Ascending aorta (tissue), 2 donors: ENCODE measurements at places on chromosomes 5 and 9.

DNA sequence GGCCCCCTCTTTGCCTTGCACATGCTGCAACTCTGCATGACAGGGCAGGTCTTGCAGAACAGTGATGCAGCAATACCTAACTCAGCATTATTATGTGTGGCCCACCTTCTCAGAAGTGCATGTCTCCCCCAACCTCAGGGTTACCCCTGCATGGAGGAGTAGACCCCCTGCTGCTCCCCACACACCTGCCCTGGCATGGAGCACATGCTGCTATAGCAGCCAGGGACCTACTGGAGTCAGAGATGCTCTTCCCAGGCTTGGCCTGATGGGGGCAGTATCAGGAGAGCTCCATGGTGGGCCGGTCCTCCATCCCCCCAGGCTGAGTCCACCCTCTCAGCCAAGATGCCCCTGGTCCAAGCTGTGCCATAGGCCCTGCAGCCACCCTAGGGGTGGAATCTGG is 13.2 kb upstream of the BOD1 start:
- H3K27me3 ChIP-seq: no peaks in the 10 kb centered on the region
- DNase-seq: peak; percentile 58

GRCh38 chr5:170523142-170523551 is 19.3 kb downstream of the KCNIP1 start:
- H3K36me3 ChIP-seq: no peaks in the 10 kb centered on the region
- no peak for DNase-seq
- H3K4me3 ChIP-seq: no peak overlapping the region
- H3K4me1 ChIP-seq: no peaks in the 10 kb centered on the region
- H3K27me3 ChIP-seq: no peaks in the 10 kb centered on the region

DNA sequence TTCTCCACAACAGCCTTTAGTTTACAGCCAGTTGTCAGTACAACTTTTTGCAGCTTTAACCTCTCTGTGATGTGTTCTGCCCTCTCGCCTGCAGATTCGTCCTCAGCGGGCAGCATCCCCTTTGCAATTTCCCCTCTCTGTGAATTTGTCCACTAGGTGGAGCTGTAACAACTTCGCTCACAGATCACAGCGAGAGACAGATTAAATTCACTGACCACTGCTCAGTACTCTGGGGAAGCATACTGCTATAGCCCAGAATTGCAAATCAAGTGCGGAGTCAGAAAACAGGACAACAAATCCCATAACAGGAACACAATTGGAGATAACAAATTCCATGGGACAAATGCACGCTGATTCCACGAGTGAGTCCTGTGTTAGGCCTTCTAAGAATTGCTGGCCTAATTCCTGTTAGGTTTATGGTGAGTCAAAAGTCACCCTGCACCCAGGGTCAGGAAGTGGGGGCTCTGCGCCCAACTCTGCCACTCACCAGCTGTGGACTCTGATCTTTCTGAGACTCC is 2124.9 kb downstream of the MAT2B start:
- no peak overlapping the region for H3K27ac ChIP-seq
- DNase-seq: no peak

DNA sequence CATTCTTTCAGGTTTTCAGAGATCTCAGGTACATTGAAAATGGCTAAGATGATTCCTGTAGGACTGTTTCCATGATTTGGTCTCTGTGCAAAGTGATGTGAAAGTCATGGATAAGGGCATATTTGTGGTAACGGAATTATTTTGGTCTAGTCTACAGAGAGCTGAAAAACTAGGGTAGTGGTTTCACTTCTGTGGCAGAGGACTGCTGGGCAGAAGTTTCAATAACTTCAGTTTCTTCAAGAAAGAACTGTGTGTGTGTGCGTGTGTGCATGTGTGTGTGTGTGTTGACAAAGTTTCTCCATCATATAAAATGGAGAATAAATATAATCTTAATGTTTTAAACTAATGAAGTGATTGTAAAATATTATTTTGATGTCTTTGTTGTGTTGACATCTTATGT is 4.3 kb downstream of the CNOT8 start:
- H3K4me3 ChIP-seq: no peak overlapping the region
- DNase-seq: peak; percentile 8
- no peaks in the 10 kb centered on the region for H3K4me1 ChIP-seq
- H3K27me3 ChIP-seq: no peaks in the 10 kb centered on the region
- H3K36me3 ChIP-seq: peaks cover 28% of the 10 kb centered on the region

DNA sequence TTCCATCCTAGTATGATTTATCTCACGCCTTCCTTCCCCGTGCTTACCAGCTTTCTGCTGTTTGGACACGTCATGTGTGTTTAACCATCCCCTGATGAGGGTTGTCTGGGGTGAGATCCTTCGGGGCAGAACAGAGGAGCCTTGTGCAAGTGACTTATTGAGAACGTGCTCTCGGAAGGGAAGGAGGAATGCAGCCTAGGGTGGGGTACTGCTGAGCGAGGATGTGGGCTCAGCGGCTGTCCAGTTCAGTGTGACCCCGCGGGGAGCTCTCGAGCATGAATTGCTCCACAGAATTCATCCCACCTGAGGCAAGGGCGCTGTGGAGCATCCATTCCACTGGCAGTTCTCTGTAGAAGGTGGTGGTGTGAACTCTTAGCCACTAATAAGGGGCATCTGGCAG is 4.0 kb downstream of the MYOZ3 start:
- H3K36me3 ChIP-seq: no peaks in the 10 kb centered on the region
- no peak overlapping the region for H3K27ac ChIP-seq
- no peak for DNase-seq
- no peaks in the 10 kb centered on the region for H3K27me3 ChIP-seq
- H3K4me1 ChIP-seq: peaks cover 8% of the 10 kb centered on the region
- no peak overlapping the region for H3K4me3 ChIP-seq

GRCh38 chr9:136527721-136528710 is 17.8 kb downstream of the NOTCH1 start:
- peaks cover 9% of the 10 kb centered on the region for H3K36me3 ChIP-seq
- DNase-seq: no peak
- H3K4me3 ChIP-seq: no peak overlapping the region
- no peaks in the 10 kb centered on the region for H3K27me3 ChIP-seq

DNA sequence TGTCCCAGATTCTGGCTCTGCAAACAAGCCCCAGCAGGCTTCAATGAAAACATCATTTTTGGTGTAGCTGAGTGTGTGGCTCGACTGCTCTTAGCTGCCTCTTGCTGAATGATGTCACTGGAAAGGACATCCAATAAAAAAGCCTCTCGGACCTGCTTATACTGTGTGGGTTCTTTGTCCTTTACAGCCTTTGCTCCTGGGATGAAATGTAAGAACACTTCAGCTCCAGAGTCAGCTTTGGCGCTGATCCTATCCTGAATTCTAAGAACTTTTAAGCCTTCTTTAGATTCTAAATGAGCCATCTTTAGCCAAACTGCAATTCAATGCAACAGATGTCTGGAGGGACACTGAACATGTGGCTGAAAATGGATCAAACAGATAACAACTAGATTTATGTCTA is 404.6 kb upstream of the C9orf72 start:
- H3K27ac ChIP-seq: no peak overlapping the region
- no peak for DNase-seq
- no peaks in the 10 kb centered on the region for H3K4me1 ChIP-seq
- no peak overlapping the region for H3K4me3 ChIP-seq

GRCh38 chr5:14003513-14003912 is 59.0 kb upstream of the DNAH5 start:
- no peaks in the 10 kb centered on the region for H3K4me1 ChIP-seq
- H3K27me3 ChIP-seq: no peaks in the 10 kb centered on the region
- H3K36me3 ChIP-seq: no peaks in the 10 kb centered on the region
- no peak overlapping the region for H3K27ac ChIP-seq
- H3K4me3 ChIP-seq: no peak overlapping the region
- DNase-seq: no peak

- H3K4me1 ChIP-seq: peaks cover 15% of the 10 kb centered on the region
- H3K27me3 ChIP-seq: no peaks in the 10 kb centered on the region
- H3K27ac ChIP-seq: no peak overlapping the region
- DNase-seq: no peak
- H3K4me3 ChIP-seq: no peak overlapping the region
Measured at GRCh38 chr5:73668486-73669111, 42.6 kb downstream of the ARHGEF28 start.

DNA sequence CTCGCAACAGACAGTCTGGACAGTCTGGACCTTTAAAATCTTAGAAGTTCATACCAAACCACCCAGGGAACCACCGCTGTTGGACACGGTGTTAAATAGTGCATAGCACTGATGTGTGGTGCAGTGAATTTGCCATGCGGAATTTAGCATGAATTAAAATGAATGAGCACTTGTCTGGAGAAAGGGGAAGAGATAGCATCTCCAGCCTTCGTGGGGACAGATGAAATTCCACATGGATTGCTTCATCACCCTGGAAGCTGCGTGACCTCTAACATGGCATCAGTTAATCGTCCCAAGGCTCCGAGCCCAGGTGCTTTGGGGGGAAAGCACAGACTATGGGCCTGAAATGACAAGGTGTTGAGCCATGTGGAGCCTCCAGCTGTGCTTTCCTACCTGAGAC is 91.4 kb downstream of the ADAMTS16 start:
- H3K4me1 ChIP-seq: no peaks in the 10 kb centered on the region
- no peak overlapping the region for H3K27ac ChIP-seq
- no peaks in the 10 kb centered on the region for H3K27me3 ChIP-seq
- H3K36me3 ChIP-seq: no peaks in the 10 kb centered on the region
- H3K4me3 ChIP-seq: no peak overlapping the region
- no peak for DNase-seq

DNA sequence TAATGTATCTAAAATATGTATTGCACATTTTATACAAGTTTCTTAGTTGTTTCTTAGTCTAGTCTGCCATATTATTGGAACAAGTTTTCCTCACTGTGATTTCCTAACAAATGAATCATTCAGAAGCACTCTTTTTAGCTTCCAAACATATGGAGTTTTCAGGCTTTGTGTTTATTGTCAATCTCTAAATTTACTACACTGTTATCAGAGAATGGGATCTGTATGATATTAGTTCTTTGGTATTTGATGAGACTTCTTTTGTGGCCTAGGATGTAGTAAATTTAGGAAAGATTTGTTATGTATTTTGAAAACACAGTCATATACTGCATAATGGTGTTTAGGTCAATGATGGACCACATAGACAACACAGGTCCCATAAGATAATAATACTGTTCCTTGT is 25.7 kb downstream of the SREK1IP1 start:
- no peak for DNase-seq
- no peak overlapping the region for H3K4me3 ChIP-seq
- H3K4me1 ChIP-seq: no peaks in the 10 kb centered on the region
- no peaks in the 10 kb centered on the region for H3K27me3 ChIP-seq
- no peak overlapping the region for H3K27ac ChIP-seq

- H3K36me3 ChIP-seq: no peaks in the 10 kb centered on the region
- H3K27ac ChIP-seq: no peak overlapping the region
- H3K27me3 ChIP-seq: no peaks in the 10 kb centered on the region
- H3K4me3 ChIP-seq: no peak overlapping the region
Measured at GRCh38 chr9:107989544-107989943, 500.0 kb upstream of the KLF4 start.
